Stimulated activated CD4-positive, alpha-beta T cell treated with anti-CD3 and anti-CD28 coated beads, Interleukin-1b, Interleukin-23, amount 100 ng/mL, for 24 hours (primary cell): ENCODE measurements at places on chromosomes 16 and 17.

DNA sequence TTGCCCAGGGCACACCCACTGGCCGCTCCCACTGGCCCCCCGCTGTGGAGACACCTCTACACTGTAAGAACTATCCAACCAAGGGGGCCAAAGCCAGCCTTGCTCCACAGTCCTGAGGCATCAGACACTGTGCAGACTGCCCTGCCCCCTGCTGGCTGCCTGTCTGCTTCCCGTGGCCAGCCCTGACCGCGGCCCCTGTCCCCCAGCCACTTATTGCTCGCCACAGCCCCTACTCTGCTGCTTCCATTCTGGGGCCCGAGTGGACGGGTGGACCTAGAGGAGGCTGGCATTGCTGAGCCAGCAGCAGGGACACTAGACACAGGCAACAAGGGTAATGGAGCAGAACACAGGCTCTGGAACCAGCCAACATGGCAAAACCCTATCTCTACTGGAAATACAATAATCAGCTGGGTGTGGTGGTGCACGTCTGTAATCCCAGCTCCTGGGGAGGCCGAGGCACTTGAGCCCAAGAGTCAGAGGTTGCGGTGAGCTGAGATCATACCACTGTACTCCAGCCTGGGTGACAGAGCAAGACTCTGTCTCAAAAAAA, 19.7 kb upstream of the LRRC37A3 start:
- DNase-seq: peak; percentile 37

DNA sequence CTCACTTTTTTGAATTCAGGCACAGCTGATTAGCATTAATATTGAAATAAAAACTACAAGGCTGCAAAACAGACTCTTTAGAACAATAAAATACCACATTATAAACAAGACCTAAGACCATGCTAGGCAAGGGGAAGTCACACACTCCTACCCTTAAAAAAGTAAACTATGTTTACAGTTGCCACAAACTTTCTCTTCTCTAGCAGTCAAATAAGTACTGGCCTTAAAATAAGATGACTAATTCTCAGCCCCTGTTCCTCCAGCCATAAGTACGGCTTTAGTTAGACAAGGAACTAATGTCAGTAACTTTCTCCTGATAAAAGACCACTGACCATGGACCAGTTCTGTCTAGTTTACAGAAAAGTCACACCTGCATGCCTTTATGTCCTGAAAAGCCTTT, 19.5 kb upstream of the CPHXL start:
- DNase-seq: no peak

DNA sequence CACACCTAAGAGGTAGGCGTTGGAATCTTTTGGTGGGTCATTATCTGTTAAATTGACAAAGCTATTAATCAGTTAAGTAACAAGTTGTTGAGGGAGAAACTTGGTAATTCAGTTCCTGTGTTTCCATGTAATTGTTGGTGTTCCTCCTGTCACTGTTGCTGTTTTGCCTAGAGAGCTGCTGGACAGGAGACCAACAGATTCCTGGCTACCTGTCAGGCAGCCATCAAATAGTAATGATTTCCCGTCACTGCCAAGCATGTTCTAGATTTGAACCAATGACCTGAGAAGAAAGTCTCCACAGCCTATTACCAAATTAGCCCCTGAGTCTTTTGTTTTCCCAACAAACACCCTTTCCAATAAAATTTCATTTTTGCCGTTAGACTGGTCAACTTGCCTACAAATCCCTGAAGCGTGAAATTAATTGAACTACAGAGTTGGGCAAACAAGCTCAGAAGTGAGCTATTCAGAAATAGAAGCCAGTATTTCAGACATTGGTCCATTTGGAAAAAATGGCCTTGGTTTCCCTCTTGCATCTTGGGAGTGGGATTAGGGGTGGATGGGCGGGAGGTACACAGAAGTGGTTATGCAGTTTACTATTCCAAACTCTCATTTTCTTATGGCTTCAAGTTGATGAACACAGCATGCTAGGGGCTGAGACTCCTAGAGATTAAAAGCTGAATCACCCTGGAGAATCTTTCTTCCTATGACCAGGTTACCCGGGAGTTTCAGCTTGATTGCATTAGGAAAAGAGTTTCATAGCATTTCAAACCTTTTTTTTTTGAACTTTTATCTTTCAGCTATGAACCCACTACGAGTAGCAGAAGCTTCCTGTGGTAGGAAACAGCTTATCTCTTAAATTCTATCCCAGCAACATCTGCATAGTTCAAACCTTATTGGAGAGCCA, 262.8 kb upstream of the MAF start:
- DNase-seq: no peak

GRCh38 chr17:9169116-9169515, 147.8 kb downstream of the NTN1 start:
- DNase-seq: no peak

DNA sequence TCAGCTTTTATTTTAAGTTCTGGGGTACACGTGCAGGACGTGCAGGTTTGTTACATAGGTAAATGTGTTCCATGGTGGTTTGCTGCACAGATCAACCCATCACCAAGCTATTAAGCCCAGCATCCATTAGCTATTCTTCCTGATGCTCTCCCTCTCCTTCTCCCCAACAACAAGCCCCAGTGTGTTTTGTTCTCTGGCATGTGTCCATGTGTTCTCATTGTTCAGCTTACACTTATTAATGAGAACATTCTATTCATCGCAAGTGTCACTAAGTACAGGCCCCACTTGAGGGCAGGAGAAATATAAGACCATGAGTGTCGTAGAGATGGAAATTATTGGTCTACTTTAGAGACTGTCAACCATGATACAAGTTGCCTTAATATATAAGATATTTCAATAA, 615.1 kb downstream of the CDH8 start:
- DNase-seq: no peak

- DNase-seq: no peak
Measured at GRCh38 chr16:31224092-31224955, 7.4 kb upstream of the PYDC1 start.

GRCh38 chr17:79792341-79792871, 4.5 kb downstream of the CBX8 start:
- DNase-seq: no peak

DNA sequence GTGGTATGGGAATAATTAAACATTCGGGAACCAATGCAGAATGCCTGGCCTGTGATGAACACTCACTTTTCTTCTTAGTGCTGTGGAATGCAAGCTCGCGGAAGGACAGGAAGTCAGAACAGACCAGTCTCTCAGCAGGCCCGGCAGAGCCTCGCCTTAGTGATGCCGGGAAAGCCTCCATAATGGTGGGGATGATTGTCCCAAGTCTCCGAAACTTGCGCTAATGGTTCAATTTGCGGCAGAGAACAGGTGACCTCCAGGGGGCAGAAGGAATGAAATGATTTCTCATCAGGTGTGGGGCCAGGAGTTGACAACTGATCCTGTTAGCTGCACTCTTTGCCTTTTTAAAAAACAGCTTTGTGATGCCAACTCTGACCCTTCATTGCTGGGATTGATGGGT, 170.6 kb downstream of the GSG1L start:
- no peak for DNase-seq

DNA sequence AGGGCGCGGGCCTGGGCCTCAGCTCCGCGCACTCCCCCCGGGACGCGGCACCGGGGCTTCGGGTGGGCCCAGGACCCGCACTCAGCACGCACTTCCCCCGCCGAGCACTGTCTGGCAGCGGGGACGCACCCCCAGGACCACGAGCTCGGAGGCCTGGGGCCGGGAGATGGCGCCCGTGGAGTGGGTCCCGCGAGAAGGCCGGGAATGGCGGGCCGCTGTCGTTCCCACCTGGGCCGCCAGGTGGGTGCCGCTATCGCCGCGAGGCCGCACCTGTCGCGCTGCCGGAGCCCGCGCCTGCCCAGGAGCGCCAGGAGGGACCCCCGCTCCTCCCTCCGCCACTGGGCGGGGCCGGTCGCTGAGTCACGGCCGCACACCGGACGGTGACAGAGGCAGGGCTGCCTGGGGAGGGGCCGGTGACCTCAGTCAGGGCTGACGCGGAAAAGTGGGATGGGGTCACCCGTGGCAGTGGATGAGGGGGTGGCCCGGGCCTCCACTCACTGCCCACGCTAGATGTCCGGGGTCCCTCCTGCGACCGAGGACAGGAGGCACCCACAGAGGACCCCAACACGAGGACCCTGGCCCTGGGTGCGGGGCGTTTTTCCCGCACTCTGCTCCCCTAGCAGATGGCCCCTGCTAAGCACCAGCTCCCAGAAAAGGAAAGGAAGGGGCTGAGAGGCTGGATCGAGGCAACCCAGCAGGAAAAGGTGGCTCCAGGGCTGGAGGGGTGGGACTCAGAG, 6.9 kb upstream of the ACTG1 start:
- no peak for DNase-seq

GRCh38 chr17:1390432-1391367, 9.3 kb downstream of the YWHAE start:
- no peak for DNase-seq

GRCh38 chr16:85623250-85623649, 10.1 kb downstream of the GSE1 start:
- DNase-seq: no peak

- DNase-seq: no peak
Measured at GRCh38 chr17:28319598-28319935, 567 bp downstream of the TMEM97 start.

DNA sequence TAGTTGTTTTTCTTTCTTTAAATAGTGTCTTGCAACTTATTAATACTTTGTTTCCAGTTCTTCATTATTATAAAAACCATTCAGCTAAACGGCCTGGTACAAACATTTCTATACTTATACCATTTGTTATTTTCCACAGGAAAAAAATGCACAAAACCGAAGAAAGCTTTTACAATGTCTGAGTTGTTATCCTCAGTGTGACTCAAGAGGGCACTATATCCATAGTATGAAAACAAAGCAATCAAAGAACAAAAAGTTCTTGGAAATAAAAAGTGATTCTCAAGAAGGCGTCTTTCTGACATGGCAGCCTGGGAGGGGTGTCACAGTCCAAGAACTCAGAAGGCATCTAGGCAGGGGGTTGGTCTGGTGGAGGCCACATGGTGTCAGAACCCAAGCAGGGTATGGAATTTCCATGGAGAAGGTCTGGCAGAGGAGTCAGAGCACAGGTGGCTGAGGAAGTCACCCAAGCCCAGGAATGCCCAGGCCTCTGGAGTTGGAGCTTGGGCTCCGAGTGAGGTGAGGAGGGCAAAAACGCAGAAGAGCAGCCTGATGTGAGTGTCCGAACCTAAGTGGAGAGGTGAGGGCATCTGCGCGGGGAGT, 70.9 kb upstream of the ATP2A3 start:
- DNase-seq: no peak

- no peak for DNase-seq
Measured at GRCh38 chr17:75153780-75154194, 525 bp downstream of the JPT1 start.

- peak; percentile 49 for DNase-seq
Measured at GRCh38 chr16:85253084-85253941, 141.0 kb upstream of the CIBAR2 start.

GRCh38 chr16:1775846-1776671, 3.1 kb upstream of the MRPS34 start:
- no peak for DNase-seq

DNA sequence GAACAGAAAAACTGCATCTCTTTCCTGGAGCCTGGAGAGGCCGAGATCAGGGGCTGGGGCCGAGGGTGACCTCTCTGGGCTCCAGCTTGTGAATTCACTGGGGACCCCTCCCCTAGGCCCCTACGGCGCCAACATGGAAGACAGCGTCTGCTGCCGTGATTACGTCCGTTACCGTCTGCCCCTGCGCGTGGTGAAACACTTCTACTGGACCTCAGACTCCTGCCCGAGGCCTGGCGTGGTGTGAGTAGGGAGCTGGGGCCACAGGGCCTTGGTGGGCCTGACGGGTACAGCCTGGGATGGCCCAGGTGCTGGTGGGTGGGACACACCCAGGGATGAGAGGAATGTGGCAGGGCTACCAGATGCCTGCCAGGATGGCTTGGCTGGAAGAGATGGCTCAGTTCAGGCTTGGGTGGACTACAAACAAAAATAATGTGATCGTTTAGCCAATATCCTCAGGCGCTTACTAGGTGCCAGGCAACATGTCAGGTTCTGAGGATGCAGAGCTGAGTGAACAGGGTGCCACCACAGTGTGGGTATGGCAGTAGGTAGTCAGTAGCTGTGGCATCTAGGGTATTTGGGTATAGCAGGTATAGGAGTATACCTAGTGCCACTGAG, 1.8 kb downstream of the CCL22 start:
- DNase-seq: no peak

- DNase-seq: no peak
Measured at GRCh38 chr17:77208856-77209255, 68.1 kb downstream of the SEC14L1 start.

GRCh38 chr17:47649972-47650524, 329 bp downstream of the KPNB1 start:
- no peak for DNase-seq

DNA sequence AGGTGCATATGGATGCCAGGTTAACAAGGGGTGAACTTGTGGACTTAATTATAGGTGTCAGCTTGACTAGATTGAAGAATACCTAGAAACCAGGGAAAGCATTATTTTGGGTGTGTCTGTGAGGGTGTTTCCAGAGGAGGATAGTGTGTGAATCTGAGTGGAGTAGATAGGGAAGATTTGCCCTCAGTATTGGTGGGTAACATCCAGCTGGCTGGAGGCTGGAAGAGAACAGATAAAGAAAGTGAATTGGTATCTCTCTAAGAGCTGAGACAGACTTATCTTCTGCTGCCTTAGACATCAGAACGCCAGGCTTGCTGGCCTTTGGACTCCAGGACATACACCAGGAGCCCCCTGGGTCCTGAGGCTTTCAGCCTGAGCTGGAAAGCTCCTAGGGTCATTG, 75.2 kb downstream of the CDRT15 start:
- no peak for DNase-seq

DNA sequence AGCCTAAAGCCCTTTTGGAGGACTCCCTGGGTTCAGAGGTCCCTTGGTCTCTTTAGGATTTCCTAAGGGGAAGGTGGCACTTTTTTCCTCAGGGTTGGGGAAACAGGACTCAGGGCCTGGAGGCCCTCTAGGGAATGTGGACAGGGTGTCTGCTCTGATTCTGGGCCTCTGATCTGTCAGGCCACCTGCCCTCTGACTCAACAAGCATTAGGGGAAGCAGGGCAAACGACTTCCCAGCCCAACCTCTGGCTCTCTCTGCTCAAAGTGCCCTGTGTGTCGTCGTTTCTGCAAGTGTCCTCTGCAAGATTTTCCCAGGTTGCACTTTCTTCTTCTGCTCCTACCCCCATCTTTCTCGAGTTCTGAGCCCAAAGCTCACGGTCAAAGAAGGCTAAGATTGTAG, 6.6 kb upstream of the IGFBP4 start:
- DNase-seq: no peak
